ENCODE measurements at places on chromosomes 12 and 14.

GRCh38 chr12:31533470-31533869 lies 57.5 kb downstream of the DENND5B start:
- no peak for DNase-seq

- DNase-seq: no peak
These were observed 1.0 kb upstream of the SINHCAF start for GRCh38 chr12:31326736-31327659.

GRCh38 chr12:9649532-9649940 lies 20.0 kb upstream of the CLEC2D start:
- no peak for DNase-seq

DNA sequence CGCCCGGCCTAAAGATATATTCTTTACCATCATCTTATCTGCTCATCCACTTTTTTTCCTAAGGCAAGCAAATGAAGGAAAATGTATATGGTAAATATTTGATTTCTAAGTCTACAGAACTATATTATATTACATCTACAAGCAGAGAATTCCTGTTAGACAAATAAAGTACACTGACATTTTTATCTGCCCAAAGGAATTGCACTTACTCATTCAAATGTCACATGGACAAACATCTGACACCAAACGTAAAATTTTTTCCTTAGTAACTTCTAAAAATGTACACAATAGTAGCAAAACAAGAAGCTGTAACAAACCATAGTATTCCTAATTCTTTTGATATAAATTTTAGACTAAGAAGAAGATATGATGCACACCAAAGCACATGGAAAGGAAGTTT lies 51.0 kb downstream of the SPPL3 start:
- no peak for DNase-seq

- no peak for DNase-seq
These were observed 36.3 kb upstream of the PLXNC1 start for GRCh38 chr12:94112121-94112520.

GRCh38 chr12:116393859-116394650 lies 116.6 kb upstream of the MED13L start:
- DNase-seq: no peak

GRCh38 chr12:8501720-8502119 lies 11.6 kb upstream of the CLEC4D start:
- no peak for DNase-seq

- DNase-seq: no peak
These were observed 503 bp downstream of the FBXO21 start for GRCh38 chr12:117189725-117190209.

GRCh38 chr14:22314183-22314820 lies 274.7 kb downstream of the DAD1 start:
- DNase-seq: peak; percentile 72
